ENCODE measurements at places on chromosomes 2 and 18.
A peak's percentile ranks its signal among the peaks of the same experiment; 100 is the strongest.

DNA sequence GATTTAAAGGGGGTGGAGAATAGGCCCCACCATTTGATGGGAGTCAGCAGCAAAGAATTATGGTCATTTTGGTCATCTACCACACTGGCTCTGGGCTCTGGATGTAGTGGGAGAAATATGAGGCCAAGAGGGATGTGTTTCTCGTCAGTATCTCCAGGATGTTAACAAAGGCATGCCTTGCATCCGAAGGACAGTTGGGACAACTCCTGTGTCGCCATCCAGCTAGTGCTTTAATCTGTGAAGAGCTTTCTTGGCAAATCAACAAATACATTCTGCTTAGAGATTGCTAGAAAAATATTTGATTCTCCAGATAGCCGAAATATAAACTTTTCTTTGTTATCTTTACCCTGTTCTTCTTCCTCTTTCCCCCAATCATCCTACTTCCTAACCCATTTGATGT, 287.1 kb upstream of the TNP1 start:
- DNase-seq, result no peak

- DNase-seq, result no peak
These were observed 23.7 kb upstream of the AP1S3 start for GRCh38 chr2:223860809-223861738.

DNA sequence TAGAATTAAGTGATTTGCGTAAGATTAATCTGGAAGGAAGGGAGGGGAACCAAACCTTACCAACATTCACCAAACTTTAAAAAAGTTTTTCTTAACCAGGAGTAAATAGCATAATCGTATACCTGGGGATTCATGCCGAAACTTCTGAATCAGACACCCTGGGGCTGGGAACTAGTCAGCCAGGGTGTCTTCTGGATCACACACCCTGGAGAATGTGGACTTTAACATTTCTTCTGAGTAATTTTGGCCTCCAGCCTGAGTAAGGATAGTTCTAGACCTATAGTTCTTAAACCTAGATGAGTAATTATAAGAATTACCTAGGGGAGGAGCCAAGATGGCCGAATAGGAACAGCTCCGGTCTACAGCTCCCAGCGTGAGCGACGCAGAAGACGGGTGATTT, 44.1 kb upstream of the MEIS1 start:
- DNase-seq, result no peak

DNA sequence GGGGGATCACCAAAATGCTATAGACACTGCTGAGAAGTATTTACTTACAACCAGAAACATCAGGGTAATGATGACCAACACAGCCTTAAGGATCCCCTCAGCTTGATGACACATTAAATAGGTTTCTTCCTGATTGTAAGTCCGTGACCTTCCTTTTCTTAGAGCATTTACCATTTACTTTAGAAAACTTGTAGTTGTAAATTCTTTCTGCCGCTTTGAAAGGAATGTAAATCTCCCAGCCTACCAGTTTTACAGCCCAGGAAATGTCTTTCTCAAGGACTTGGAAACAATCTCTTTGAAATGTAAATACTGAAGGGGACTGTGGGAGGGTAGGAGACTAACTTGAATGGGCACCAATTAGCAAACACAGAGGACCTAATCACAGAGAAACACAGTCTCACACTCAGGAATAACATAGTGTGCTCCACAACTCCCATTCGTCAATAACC, 278.6 kb downstream of the DSC3 start:
- DNase-seq, result no peak

DNA sequence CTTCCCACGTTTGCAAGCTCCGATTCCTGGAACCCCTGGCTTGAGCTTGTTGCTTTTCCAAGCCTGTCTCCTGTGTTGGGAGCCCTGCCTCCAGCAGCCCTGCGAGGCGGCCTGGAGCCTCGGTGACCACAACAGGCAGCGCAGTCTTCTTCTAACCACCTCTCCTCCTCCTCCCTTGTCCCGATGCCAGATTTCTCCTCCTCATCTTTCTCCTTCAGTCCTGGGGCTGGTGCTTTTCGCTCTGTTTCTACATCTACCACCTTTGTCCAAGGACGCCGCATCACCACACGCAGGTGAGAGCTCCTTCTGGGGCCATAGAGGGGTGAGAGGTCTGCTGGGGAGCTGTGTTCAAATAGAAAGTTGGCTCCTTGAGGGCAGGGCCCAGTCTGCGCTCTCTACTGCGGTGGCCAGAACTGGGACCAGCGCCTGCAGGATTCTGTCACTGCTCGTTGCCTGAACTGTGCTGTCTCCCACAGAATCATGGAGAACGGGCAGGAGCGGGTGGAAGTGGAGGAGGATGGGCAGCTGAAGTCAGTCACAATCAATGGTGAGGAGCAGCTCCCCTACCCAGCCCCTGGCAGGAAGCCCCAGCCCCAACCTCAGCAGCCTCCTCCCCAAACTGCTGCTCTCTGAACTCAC, 3.9 kb downstream of the DNAJB2 start:
- no peak for DNase-seq

DNA sequence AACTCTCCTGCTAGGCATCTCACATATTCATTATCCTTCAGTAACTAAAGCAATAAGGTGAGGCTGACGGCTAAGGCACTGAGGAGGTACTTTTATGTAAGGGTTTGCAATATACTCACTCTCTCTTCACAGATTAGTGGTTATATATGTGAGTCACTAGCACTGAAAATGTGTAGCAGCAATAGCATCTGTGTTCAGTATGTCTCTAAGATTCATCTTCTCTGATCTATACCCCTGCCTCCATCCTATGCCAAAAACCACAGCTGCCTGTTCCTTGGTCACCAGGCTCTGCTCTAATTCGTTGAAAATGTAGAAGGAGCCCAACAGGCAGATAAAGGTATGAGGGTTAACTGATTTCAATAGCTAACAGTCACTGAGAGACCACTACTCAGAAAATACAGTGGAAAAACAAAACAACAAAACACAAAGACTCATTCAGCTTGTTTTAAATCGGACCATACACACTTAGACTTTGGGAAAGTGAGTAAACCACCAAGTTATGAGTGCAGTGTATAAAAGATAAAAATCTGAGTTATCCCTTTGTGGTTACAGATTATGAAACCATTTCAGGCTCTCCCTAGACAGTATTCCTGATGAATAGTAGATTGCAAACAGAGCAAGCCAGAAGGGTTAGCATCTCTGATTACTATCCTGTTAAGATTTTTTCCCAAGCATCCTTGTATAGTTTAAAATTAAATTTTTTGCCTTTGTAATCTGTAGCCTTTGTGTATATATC, 75.3 kb upstream of the CYP26B1 start:
- DNase-seq, result no peak

- no peak for DNase-seq
These were observed 26.2 kb upstream of the GALNT3 start for GRCh38 chr2:165820296-165820695.

- no peak for DNase-seq
These were observed 46.1 kb downstream of the CDCA7 start for GRCh38 chr2:173400760-173401159.

DNA sequence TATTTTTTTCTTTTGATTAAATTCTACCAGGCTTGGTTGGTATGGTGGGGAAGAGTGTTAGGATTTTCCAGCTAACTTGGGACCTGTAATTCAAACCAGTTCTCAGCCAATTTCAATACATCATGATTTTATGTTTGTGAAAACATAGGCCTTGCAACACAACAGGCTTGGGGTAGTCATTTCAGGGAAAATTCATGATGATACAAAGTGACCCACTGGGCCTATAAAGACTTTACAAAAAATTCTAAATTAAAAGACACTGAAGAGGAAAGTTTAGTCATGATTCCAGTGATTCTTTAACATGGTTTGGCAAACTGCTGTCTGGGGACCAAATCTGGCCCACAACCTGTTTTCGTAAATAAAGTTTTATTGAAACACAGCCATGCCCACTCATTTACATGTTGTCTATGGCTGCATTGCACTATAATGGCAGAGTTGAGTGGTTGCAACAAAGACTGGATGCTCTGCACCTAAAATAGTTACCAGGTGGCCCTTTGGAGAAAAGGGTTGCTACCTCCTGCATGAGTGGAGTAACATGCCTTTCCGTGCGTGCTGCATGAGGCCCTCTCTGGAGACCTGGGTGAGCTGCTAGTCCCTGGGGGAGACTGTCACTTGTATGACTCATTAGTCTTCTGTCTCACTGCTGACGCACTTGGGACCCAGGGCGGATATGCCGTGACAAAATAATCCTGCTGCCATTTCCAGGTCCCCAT, 73.6 kb downstream of the NPAS2 start:
- no peak for DNase-seq

DNA sequence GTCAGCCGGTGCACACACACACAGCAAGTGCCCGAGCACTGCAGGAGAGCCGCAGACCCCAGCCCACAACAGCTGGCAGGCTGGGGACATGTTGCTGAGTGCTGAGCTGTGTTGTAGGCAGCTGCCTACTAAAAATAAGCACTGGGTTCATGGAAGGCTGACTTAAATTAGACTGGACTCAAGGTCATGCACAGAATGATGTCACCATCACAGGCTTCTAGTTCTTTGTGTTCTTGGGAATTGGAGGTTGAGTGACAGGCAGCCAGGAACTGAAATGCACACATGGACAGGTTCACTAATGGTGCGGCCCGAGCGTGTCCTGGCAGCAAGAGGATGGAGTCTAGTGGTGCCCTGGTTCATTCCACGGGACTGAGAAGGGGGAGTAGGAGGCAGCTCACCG, 71.3 kb downstream of the VWA3B start:
- DNase-seq, result no peak

DNA sequence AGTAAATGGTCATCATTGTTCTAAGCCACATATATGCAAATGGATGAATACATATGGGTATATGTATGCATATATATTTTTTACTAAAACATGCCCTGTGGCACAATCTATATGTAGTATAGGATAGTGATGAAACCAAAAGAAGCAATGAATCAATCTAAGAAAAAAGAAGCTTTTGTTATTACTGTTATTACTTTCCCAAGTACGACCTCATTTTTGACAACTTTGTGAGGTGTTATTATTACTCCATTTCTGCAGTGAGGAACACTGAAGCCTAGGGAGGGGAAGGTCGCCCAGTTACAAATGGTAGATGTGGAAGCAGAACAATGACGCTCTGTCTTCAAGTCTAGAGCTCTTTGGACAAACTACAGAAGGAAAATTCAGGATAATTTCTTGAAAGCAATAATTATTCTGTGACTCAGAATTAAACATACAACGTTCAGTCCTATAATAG, 38.3 kb downstream of the STAT4 start:
- DNase-seq, result no peak

GRCh38 chr2:149039213-149039724, 770 bp downstream of the LYPD6B start:
- DNase-seq, result no peak

DNA sequence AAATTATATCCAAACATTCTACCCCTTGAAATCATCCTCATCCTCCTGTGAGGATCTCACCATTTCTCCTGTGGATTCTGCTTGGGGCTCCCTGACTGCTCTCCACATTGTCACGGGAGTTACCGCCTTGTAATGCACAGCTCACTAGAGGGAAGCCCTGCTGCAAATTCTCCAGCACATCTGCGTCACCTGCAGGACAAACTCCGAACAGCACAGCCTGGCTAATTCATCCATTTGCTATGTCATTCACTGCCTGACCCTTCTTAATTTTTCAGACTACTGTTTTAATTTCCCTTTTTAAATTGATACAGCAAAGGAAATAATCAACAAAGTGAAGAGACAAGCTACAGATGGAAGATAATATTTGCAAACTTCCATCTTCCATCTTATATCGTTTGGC, 627.4 kb downstream of the FBXO15 start:
- DNase-seq, result no peak

- DNase-seq, result peak; percentile 27
These were observed 18.2 kb upstream of the GPR55 start for GRCh38 chr2:230942920-230943896.

DNA sequence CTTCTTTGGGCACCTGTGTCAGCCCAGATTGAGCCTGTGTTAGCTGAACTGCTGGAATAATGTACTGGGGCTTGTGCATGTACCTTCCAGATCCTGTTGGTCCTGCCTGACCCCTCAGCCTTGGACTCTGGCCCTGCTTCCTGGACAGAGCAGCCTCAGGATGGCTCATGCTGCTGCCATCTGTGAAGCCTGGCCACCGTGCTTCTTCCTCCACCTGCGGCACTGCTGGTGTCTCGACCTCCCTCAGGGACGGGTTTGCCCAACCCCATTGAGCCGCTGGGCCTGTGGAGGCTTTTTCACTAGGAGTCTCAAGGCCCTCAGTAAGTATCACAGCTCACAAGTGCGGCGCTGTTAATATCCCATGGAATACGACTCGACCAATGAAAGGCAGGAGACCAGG, 342.7 kb downstream of the TGIF1 start:
- DNase-seq, result no peak

GRCh38 chr18:60193780-60194179, 178.8 kb downstream of the MC4R start:
- DNase-seq, result no peak

DNA sequence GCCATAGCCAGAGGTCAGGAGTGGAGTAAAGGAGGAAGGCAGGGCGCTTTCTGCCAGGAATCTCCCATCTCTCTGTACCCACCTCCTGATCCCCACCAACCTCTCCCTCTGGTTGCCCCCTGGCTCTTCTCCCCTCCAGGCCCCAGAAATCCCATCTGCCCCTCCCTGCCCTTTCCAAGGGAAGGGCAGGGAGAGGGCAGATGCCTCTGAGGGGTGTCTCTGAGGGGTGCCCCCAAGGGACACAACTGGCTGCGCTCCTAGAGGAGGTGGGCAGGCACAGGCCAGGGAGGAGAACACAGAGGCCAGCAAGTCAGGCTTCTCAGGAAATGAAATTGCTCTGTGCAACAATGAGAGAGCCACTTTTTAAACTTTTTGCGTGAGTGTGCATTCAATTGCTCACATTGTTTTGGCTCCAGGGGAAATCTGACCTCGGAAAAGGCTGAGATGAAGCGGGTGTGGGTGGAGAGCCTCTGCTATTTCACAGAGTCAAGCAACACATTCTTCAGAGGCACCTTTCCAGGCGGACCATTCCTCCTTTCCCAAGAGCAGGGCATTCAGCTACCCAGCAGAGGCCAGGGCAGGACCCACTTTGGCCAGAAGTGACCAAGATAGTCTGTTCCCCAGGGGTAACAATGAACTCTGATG, 125.5 kb downstream of the SMAD7 start:
- no peak for DNase-seq
